IPS DF 19.7 (cell line): ENCODE measurements at places on chromosomes 5 and 9.
A peak's percentile ranks its signal among the peaks of the same experiment; 100 is the strongest.

DNA sequence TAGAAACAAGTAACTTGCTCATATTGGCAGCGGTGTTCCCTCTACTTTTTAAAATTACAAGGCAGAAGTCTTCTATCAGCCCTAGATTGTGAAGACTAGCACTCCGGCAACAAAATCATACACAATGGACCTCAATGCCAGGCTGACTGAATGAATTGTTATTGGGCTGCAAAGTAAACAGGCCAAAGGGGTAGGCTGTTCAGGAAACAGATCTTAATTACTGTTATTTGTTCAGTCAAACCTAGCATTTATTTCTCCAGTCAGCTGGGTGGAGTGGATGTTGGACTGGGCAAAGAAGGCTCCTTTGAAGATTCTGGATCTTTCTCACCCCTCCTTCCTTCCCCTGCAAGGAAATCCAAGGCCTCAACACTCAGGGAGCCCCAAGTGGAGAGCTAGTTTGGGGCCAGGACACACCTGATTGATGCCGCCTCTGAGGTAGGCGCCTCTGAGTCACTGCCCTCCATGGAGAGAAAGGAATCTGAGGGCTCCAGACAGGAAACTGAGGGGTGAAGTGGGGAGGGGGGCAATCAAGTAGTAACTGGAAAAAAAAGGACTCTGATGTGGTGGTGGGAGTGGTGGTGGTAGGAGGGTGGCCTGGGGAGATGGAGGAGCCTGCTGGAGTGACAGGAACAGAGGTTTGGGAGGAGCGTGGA is 35.5 kb downstream of the SERINC5 start:
- DNase-seq, result no peak

GRCh38 chr5:27472000-27472763 is 433.8 kb upstream of the CDH9 start:
- DNase-seq, result peak; percentile 88

DNA sequence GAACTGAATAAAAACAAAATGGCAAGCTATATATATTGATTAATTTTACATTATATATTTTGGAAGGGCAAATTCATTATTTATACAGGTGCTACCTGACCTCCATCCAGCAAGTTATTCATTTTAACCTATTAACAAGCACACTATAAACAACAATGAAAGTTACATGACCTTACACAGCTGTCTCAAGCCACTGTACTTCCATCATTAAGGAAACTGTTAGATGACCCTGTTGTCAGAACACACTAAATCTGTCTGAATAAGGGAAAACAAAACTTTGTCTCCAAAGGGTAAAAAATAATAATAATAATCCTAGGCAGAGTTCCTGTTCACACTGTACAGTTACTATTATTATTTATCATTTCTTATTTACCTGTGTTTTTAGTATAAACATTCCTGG is 44.0 kb downstream of the NFIB start:
- no peak for DNase-seq

GRCh38 chr9:131060900-131061630 is 35.3 kb upstream of the AIF1L start:
- no peak for DNase-seq

GRCh38 chr5:131524431-131524830 is 110.6 kb downstream of the RAPGEF6 start:
- no peak for DNase-seq

DNA sequence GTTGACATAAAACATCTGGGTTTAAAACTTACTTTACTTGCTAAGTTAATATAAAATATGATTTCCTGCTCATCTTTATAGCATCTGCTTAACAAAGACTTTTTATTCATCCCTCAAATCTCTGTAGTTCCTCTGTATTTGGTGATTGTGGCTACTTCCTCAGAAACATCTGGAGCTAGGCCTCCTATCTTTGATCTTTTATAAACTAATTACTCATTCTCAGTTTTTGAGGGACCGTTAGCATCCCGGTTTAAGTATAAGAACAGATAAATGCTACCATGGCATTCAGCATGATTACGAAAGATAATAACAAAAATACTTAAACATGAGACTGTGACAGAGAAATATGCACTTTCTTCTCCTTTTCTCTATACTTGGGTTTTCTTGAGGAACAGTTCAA is 85.3 kb downstream of the SLC38A9 start:
- DNase-seq, result no peak

- no peak for DNase-seq
Observed at GRCh38 chr5:17928581-17928981, 294.3 kb downstream of the TAF11L14 start.

GRCh38 chr9:126454795-126455194 is 128.2 kb downstream of the MVB12B start:
- DNase-seq, result no peak

DNA sequence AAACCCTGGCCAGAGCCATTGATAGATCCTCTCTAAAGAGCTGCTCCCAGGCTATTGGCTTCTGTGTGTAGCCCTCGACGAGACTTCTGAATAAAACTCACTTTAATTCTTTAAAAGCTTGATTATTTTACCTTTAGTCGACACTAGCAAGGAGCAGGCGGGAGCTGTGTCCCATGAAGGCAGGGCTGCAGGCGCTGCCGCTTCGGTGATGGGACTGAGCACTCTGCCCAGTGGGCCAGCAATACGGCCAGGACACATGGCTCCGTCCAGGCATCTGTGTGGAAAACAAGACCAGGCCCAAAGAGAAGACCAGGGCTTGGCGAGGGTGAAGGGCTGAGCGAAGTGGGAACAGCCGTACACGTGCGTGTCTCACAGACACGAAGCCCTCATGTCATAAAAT is 365.9 kb downstream of the GADD45G start:
- DNase-seq, result no peak

DNA sequence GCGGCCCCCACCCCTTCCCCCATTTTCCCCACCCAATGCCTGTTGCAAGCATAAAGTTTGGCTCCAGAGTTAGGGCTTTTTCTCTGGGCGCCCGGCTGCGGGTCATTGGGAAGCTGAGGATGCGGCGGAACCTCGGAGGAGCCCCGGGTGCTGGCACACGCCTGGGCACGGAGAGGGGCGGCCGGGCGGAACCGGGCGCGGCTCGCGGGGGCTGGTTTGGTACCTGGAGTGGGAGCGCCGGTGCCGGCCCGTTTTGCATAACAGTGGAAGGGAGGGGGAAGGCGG is 1.2 kb downstream of the PPARGC1B start:
- no peak for DNase-seq

GRCh38 chr9:84779883-84780282 is 110.4 kb downstream of the NTRK2 start:
- no peak for DNase-seq

GRCh38 chr9:131324736-131325679 is 35.5 kb downstream of the PLPP7 start:
- DNase-seq, result no peak

DNA sequence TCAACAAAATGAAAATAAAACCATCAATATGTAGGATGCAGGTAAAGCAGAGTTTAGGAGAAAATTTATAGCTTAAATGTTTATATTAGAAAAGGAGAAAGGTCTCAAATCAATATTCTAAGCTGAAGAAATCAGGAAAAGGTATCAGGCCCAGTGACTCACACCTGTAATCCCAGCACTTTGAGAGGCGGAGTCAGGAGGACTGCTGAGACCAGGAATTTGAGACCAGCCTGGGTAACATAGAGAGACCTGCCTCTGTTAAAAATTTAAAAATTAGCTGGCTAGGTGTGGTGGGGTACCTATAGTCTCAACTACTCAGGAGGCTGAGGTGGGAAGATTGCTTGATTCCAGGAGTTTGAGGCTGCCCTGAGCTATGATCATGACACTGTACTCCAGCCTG is 32.2 kb downstream of the CCDC69 start:
- no peak for DNase-seq

GRCh38 chr5:64834037-64834436 is 65.3 kb downstream of the CWC27 start:
- no peak for DNase-seq
